A549 treated with ZK216348 at 1 μM for 4 hours (cell line): ENCODE measurements at places on chromosomes 3 and 15. TPM values are rescaled to one million over a fixed set of nuclear protein-coding genes. Genes with fewer than 3 reads are reported as not detected.

Gene FBXO40
- total RNA-seq = not detected in 5 replicates

Gene PFN2
- total RNA-seq = 129 to 186 TPM (median 155 TPM) in 5 replicates

Gene CYP1A1
- 1.4 to 2.1 TPM (median 1.8 TPM) in 5 replicates for total RNA-seq

Gene CD96
- total RNA-seq = not detected in 5 replicates

Gene RNF123
- total RNA-seq = 8.5 to 19.3 TPM (median 15.2 TPM) in 5 replicates

Gene SLC24A5
- not detected in 5 replicates for total RNA-seq

Gene C3orf22
- total RNA-seq = not detected in 5 replicates

Gene GOLGA8O
- 0.21 to 0.61 TPM (median 0.32 TPM) in 5 replicates for total RNA-seq
